Naive thymus-derived CD4-positive, alpha-beta T cell (primary cell): ENCODE measurements at places on chromosomes 1 and 21.

GRCh38 chr1:88311265-88311664, 372.8 kb upstream of the PKN2 start:
- DNase-seq, result no peak

DNA sequence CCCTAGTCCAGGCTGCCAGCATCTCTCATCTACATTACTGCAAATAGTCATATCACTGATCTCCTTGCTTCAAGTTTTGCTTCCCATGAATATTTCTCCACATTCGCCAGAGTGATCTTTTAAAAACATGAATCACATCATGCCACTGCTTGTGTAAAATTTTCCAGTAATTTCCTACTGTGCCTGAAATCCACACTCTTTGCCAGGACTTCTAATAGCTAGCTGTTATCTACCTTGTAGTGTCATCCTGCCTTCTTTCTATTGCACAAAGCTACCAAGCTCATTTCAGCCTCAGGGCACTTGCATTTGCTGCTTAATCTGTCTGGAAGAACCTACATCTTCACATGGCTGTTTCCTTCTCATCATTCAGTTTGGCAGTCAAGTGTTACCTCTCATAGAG, 33.9 kb upstream of the ZNF362 start:
- DNase-seq, result no peak

GRCh38 chr1:171137580-171137979, 46.9 kb downstream of the FMO3 start:
- no peak for DNase-seq

GRCh38 chr1:234980291-234980644, 148.4 kb downstream of the TOMM20 start:
- DNase-seq, result no peak

DNA sequence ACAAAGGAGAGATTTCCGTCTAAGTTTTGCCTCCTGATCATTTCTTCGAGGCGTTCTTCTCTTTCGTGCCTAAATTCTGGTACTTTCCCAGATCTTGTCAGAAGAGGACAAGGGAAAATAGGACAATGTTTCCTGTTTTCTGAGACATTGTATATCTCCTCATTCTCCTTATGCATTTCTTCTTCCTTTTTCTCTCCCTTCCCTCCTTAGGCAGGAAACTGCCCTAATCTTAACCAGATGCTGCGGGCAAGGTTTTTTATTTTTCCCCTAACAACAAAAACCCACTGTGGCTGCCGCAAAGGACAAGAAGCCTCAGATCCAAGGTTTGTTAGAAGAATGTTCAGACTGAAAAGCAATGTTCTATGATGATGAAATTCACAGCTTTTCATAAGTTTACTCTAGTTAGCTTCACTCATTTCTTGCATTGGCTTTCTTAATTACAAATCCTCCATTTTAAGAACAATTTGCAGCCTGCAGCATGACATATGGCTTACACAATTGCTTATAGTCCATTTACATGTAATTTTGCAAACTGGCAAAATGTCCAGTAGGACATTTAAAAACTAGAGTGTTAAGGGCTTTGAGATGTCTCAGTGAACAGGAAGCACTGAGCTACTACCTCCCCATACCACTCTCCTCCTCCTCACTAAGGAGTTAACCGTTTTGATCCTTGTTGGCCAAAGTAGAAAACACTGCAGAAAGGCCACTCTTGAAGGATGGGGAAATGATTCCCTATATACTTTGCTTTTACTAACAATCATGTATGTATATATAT, 624 bp downstream of the CTSK start:
- no peak for DNase-seq

- DNase-seq, result no peak
Measured at GRCh38 chr1:167333124-167333523, 112.4 kb downstream of the POU2F1 start.
